ENCODE measurements at places on chromosomes 11 and 22. TPM values are rescaled to one million over a fixed set of nuclear protein-coding genes. Genes with fewer than 3 reads are reported as not detected.

GRCh38 chr11:125102510-125102909 is 8.9 kb downstream of the TMEM218 start:
- no peak for DNase-seq

GRCh38 chr22:48596111-48596850 is 1231.4 kb downstream of the BRD1 start:
- no peak for DNase-seq

The RFPL1 gene
- not detected for total RNA-seq

DNA sequence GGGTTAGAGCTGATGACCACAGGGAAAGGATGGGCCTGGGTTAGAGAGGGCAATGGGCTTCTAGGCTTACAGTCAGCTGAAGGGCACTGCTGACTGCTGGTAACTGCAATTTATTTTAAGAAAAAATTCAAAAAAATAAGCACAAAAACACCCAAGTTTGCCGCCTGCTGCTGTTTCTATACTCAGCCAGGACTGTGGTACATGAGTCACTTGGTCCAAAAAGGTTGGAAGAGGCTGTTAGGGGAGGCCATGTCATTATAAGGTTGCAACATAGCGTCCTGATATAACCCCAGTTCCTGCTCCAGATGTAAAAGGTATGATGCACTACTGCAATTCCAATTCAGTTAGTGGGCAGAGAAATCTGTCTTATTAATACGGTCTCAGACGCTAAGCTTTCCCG is 98.9 kb downstream of the ETS1 start:
- DNase-seq: no peak

GRCh38 chr11:85099522-85099921 is 527.6 kb downstream of the DLG2 start:
- no peak for DNase-seq

GRCh38 chr22:27216444-27216843 is 559.1 kb downstream of the MIAT start:
- DNase-seq: no peak

DNA sequence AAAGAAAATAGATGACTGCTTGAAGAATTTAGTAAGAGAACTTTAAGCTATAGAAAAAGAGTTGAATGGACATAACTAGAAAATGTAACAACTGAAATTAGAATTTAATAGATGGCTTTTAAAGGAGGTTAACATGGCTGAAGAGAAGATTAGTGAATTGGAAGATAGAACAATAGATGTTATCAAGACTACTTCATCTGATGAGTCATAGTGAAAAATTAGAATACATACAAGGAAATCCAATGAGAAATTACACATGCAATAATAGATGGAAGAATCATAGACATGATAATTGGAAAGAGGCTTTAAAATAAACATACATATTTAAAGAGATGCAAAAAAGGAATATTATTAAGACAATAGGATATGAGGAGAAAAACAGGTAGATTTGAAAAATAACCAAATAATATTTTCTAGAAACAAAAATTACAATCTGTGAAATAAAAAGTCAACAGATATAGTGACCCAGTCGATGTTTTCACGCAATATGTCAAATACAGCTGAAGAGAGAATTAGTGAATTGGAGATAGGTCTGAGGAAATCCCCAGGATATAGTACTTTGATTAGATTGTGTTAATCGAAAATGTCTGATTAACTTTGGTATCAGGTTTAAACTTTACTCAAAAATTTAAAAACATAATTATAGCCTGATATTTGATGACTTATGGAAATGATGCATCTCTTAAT is 28.2 kb downstream of the CAT start:
- DNase-seq: no peak

DNA sequence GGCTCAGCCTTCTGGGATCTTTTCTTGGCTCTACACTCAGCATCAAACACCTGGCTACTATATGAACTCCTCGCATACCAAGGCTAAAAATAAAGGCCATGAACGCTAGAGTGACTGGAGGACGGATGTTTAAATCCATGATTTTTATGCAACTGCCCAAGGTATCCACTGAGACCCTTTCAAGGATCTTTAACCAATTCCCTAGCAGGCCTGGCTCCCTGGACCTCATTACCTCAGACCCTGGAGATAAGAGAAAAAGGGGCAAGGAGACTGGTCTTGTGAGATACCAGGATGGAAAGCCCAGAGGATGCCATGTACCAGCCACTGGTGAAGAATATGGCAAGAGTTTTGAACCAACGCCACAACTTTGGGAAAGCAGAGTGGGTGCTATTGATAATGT is at the start of gene OR51G2:
Gene OR51G2 (minus strand): TSS at position 101 of the 400 bp plus-strand sequence. CDS start 3,687 bp downstream, outside the sequence.
- no peak for DNase-seq

The PGM2L1 gene
- total RNA-seq: 14.0 TPM

The C11orf91 gene
- 0.26 TPM for total RNA-seq

GRCh38 chr11:88203604-88204003 is 28.4 kb upstream of the RAB38 start:
- no peak for DNase-seq

DNA sequence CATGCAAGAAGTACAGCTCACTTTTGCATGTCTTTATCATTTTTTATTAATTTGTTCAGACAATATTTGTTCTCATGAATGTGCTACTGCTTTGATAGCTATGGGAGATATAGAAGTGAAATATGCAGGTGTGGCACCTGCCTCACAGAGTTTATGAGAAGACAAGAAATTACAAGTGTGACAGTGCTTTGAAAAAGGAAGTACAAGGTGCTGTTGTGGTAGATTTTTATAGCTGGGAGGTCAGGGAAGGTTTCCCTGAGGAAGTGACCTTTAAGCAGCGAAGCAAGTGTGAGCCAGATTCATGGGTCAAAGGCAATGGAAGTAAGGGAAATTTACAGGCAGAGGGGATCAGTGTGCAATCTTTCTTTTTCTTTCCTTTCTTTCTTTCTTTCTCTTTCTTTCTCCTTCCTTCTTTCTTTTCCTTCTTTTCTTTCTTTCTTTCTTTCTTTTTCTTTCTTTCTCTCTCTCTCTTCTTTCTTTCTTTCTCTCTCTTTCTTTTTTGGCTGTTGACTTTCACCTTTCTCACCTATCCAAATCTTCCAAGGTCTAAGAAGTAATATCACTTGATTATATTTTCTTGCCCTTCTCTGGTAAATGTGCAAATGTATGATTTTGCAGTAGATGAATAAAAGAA is 6.4 kb upstream of the BMAL1 start:
- DNase-seq: no peak

DNA sequence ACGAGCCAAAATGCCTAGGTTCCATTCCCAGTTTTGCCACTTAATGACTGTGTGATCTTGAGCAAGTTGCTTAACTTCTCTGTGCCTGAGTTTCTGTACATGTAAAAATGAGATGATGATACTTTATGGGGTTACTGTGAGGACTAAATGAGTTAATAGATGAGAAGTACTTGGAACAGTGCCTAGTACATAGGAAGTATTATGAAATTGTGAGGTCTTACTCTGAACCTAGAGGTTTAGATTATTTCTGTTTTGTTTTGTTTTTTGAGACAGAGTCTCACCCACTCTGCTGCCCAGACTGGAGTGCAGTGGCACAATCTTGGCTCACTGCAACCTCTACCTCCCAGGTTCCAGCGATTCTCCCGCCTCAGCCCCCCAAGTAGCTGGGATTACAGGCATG is 227.0 kb upstream of the POU2AF2 start:
- no peak for DNase-seq

The PANX3 gene
- not detected for total RNA-seq

DNA sequence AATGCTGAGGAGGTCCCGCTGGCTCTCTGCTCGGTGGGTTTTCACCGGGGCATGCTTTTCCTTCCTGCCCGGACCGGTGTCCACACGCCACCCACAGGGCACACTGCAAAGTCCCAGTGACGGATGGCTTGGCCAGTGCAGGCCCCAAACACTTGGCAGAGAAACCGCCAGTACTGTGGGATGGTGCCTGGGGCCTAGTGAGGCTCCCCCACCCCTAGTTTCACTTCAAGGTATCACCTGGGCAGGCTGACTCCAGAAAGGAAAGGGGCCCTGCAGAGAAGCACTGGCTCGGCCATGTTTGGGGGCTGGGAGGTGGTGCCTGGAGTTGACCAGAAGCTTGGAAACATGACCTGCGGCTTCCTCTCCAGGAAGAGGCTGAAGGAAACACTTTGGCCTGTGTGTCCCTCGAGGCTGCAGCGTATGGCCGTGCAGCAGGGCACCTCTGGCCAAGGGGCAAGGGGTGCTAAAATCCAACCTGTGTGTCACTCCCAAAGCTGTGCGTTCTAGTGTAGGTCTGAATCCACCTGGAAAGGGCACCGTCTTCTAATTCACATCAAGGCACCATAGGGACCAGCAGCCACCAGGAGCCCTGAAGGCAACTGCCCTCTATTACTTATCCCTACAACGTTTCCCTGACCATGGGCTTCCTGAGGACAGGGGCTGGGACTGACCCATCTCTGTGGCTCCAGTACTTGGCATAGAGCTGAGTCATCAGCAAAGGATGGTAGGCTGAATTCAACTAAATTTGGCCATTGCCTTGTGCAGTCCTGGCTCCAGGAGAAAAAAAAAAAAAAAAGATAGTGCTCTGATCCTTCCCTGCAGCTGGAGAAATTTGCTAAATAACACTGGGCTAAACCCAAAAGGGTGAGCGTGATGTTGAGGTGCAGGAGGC is 22.6 kb downstream of the TPBGL start:
- DNase-seq: no peak

GRCh38 chr11:128318856-128319474 is 268.4 kb downstream of the ETS1 start:
- DNase-seq: no peak

GRCh38 chr11:131653260-131653659 is 282.8 kb downstream of the NTM start:
- no peak for DNase-seq

DNA sequence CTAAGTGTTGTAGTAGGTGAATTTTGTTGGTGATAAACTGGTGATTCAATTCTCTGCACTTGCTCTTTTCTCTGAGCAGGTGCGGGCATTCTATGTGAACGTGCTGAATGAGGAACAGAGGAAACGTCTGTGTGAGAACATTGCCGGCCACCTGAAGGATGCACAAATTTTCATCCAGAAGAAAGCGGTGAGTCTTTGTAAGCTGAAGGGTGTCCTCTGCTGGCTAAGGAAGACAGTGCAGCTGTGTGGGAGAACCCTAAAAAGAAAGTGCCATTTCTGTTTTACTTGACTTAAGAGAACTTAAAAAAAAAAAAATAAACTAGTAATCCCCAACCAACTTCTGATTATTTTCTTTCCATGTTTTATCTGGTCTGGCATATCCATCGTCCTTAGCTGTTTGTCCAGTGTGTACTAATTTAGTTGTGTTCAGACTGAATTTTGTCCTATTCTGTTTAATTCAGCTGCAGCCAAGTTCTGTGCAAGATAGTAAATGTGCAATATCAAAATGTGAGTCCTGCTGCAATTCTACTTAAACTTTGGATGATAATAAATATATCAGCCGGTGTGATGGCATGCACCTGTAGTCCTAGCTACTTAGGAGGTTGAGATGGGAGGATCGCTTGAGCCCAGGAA is 29.6 kb downstream of the CAT start:
- peak; percentile 22 for DNase-seq

The OR51I1 gene
- total RNA-seq: 0.23 TPM

- DNase-seq: no peak
These were observed 66.1 kb downstream of the SLC36A4 start for GRCh38 chr11:93131709-93132108.

GRCh38 chr11:118306556-118306955 is 2.0 kb downstream of the CD3E start:
- no peak for DNase-seq

DNA sequence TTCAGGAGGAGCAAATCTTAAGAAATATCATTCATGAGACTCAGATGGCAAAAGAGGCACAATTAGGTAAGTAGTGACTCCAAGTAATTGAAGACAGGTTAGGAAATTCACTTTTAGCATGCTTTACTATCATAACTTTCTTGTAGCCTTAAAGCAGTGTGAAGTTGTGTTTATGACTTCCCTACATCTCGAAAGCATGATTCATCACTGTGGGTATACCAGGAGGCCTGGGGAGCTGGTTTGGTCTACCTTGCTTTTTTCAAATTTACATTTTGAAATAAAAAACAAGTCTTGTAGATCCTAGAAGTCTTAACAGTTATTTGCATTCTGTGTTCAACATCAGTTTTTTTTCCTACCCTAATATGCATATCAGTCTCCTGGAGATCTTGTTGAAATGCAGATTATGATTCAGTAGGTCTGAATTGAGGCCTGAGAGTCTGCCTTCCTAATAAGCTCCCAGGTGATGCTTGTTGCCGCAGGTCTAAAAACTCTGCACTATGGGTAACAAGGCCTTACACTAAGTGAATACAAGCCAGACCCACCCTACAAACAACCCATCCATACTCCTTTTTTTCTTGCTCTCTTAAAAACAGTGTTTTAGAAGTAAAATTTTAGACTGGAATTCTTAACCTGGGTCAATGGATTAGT is 41.4 kb downstream of the TTC17 start:
- DNase-seq: no peak

GRCh38 chr11:14942745-14943144 is 29.4 kb downstream of the CALCA start:
- no peak for DNase-seq

The XKR3 gene
- total RNA-seq: not detected

DNA sequence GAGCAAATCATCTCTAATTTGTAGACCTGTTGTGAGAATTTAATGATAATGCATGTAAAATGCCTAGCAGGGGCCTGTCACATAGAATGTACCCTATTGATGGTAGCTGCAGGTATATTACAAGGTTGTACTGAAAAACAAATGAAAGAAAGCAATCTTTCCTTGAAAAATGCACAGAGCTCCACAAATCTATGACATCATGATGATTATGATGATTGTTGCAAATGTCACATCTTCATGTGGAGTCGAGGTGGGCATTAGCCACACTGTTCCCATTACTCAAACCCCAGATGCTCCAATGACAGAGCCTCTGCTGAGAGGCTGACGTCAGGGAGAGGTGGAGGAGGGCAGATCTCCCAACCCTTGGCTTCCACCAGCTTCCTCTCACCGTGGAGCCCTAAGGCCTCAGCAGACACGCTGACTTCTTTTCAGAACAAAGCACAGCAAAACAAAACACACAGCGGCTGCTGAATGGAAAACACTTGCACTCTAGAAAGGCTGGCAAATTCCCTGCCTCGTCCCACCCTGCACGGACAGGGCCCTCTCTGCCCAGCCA is 298.3 kb downstream of the KIRREL3 start:
- DNase-seq: no peak

GRCh38 chr11:61524446-61524845 is 15.9 kb downstream of the LRRC10B start:
- no peak for DNase-seq

The DAGLA gene
- 10.6 TPM for total RNA-seq

- no peak for DNase-seq
These were observed 303.6 kb downstream of the OPCML start for GRCh38 chr11:133228471-133229329.

GRCh38 chr22:17862646-17863181 is 88.4 kb upstream of the BID start:
- no peak for DNase-seq

The MMP11 gene
- total RNA-seq: 4.4 TPM

- DNase-seq: no peak
These were observed 959 bp downstream of the JOSD1 start for GRCh38 chr22:38699784-38700183.

- no peak for DNase-seq
These were observed 110.5 kb downstream of the DDX10 start for GRCh38 chr11:108775324-108775723.

The E2F8 gene
- total RNA-seq: 0.32 TPM

The GLB1L3 gene
- total RNA-seq: not detected

- peak; percentile 24 for DNase-seq
These were observed 46.1 kb downstream of the CDKN1C start for GRCh38 chr11:2839395-2839943.

Measured in mucosa of gallbladder (tissue), 1 donor.